Suppressor macrophage (primary cell): ENCODE measurements at places on chromosomes 16 and 17.

DNA sequence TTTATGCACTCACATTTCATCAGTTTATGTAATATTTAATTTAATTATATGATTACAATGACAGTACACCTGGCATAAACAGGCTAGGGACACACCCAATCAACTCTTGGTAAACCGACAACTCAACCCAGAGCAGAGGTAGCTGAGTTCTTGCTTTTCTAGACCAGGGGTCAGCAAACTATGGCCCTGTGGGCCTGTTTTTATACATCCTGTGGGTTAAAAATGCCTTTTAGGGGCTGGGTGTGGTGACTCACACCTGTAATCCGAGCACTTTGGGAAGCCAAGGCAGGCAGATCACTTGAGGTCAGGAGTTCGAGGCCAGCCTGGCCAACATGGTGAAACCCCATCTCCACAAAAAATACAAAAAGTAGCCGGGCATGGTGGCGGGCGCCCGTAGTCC lies 99.2 kb upstream of the TMEM97 start:
- DNase-seq, result no peak

DNA sequence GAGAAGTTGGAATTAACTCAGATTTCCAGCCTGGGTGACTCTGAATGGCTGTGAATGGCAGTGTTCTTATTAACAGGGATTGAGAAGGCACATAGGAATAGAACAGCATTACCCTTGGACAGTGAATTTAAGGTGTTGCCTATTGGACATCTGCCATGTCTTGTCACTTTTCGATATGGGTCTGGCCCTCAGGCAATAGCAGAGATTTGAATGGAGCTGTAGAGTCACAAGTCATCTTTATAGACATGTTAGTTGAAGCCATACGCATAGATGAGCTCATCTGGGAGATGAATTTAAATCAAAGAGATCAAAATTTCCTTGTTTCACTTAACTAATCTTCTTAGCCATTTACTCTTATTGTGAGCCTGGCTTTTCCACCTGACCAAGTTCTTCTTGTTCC lies 14.9 kb upstream of the DHRS11 start:
- no peak for DNase-seq

GRCh38 chr16:49283376-49284049 lies 1.9 kb upstream of the CBLN1 start:
- DNase-seq, result no peak

DNA sequence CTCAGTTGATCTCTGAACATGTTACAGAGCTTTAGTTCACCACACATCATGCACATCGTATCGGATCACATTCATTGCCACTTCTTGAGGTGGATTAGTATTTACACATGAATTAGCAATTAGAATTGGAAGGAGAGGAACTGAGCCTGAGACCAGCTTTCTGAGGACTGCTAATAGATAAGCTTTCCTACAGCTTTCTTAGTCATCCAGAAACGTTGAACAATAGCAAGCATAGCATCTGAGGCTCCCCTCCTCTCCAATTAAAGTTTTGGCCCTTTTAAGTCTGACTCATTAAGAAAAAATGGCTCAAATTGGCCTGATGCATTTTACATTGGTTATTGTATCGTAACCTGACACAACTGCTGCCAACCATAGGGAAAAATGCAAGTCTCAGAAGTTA lies 1130.4 kb downstream of the CDH8 start:
- no peak for DNase-seq

GRCh38 chr17:4641297-4642195 lies at the start of gene ALOX15:
ALOX15 (minus strand) TSS chr17:4641678; CDS start chr17:4641651, 27 bp downstream.
- DNase-seq, result no peak
